ENCODE measurements at places on chromosomes 11 and 22.

GRCh38 chr22:40415531-40416266 is 45.3 kb downstream of the SGSM3 start:
- no peak for DNase-seq

DNA sequence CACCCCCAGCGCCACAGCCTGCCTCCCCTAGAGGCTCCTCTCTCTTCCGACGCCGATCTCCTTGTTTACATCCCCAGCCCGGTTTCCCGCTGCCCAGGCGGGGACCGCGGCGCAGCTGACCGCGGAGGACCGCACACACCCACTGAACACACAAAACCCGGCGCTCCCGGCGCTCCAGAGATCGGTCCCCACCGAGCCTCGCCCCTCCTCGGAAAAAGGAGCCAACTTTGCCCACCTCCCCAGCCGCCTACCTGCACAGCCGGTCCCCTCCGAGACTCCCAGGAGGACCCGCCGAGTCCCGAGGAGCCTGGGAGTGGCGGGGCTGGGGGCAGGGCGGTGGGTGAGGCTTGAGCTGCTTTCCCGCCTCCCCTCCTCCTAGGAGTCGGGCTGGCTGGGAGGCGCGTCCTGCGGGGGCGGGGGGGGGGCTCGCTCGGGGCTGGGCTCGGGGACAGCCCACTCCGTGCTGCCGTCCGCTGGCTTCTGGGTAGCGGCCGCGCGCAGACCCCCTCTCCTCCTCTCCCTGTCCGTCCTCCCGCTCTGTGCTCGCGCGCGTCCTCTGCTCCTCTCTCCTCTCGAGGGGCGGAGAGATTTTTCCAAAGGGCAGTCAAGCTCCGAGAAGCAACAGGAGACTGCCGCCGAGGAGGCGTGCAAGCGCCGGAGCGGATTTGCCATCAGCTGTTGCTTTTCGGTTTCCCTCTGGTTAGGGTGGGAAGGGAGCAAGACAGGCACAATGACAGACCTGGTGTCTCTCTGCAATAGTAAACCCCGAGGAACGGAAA is at the start of gene FXYD6:
Gene FXYD6 (minus strand): TSS at position 318 of the 779 bp plus-strand sequence. CDS start 33,882 bp downstream, outside the sequence.
- no peak for DNase-seq

DNA sequence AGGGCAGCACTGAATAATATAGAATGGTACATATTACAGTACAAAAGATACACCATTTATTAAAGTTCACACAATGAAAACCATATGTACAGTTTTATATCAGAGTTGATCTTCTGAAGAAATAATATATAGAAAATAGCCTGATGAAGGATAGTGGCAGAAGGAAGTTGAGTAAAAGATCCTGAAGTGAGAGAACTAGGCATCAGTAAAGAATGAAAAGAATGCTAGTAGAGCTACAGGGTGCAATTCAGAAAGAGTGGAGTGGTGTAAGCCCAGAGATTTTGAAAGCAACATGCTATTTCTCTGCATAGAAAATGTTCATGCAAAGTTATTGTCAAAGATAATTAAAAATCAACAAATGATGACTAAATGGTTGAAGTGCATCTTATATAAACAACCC is 1552.7 kb upstream of the TENM4 start:
- DNase-seq: no peak

DNA sequence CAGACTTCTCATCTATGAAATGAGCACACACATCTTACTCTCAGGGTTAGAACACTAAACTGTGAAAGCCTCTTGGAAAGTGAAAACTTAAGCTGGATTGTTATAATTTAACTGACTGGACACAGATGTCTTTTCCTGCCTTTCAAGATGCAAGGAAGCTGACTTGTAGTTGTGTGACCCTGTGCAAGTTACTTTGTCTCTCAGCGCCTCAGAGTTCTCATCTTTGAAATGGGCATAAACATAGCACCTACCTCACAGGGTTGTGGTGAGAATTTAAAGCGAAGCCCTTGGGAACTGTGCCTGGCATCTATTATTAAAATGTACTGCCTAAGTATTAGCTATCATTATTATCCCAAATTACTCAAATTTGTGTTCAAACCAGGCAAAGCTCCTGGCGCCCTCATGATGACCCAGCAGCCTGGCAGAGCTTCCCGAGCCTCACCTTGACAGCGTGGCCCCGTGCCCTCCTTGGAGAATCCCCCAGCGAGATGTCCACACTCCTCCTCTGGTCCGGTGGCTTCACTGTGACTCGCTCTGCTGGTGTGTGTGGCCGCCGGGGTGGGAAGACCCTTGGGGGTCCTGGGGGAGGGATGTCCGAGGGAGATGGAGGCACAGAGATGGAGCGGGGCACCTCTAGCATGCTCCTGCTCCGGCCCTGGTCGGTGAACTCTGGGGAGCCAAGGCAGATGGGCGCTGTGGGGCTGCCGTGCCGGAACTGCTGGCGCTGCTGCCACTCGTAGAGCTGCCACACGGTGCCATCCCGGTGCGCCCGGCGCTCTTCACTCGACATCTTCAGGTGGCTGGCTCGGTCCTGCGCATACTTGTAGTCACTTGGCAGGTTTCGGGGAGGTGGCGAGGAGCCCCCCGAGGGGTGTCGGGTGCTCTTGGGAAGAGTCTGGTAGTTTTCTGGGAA is 78.2 kb downstream of the C11orf58 start:
- DNase-seq: no peak

DNA sequence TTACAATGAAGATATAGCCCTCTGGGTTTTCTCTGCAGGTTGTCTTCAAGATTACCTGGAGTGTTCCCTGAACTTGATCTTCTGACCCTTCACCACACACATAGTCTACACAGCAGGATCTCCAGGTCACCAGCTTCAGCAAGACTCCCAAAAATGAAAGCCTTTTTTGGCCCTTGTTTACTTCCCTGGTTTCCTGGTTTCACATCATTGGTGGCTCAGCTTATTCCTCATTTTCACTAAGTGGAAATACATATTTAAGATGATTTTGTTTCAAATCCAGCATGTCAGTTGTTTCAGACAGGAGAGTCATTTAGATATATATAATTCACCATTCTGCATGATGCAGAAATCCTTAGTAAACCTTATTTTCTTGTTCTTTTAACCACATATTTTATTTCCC is 41.6 kb upstream of the MPEG1 start:
- no peak for DNase-seq

DNA sequence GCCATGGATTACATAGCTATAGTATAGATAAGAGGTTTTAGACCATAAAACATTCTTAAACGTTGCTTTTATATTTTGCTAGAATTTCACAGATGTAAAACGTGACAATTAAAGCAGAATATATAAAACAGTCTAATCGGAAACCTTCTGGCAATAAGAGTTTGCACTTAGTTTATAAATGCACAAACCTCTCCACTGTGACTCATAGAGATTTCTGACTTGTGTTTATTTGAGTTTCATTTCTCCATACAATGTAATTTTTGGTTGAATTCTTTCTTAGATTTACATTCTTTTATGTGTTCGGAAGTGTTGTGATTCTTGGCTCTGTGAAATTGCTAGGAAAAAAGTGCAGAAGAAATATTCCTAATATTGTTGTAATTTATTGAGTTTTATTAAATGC is 288.7 kb upstream of the CTSC start:
- no peak for DNase-seq

DNA sequence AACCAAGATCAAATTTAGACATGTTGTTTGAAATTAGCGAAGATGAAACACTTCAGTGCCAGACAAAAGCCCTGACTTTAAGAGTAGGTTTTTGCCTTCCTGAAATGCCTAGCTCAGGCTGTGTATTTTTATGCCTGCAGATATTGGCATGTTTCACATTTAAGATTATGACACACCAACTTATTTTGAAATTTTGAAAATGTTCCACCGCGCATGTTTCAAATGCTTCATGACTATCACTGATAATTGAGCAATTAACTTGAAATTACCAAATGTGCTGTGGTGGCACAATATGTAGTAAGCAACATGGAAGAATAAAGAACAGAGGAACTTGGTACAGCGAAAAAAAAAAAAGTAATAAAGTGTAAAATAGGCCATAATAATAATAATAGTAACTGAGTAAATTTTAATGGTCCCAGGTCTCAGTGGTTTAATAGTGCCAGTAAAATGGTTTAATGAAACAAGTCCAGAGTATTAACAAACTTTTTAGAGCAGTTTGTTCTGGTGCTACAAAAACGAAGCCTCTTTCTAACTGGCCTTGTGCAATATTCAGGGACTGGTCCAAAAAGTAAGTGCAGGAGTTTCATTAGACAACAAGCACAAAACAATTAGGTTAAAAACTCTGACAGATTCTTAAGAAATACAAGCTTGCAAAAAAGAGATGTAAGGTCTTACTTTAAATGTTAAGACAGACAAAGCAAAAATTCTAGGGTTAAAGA is 112.5 kb upstream of the SOX6 start:
- DNase-seq: no peak

DNA sequence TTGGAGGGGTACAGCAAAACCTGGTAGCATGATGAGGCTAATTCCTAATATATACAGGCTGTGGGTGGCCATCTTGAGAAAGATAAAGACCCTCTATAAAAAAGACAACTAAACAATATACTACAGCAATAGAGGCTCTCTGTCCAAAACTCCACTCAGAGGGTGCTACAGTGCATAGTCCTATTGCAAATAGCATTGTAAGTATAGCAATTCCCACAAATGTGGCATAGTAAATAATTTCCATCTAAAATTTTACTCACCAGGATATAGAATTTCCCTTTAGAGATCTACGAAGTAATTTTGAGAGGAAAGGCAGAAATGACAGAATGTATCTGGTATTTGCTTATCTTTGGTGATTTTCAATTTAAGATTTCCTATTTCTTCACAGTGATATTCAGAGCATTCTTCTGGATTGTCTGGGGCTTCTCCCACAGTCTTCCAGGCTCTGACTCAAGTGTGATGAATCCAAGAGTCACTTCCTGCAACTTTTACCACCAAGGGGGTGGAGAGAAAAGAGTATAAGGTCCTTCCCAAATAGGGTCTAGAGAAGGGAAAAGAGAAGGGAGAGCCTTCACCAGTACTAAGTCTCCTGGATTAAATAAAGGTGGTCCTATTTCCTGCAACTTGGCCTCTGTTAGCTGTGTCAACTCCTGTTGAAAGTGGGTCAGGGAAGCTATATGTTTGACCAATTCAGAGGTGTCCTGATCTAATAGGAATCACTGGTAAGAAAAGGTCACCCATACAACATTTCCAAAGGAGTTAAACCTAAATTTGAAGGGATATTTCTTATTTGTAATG is 1054.7 kb upstream of the CNTN5 start:
- DNase-seq: peak; percentile 75

- DNase-seq: no peak
These were observed 859.5 kb upstream of the CCDC90B start for GRCh38 chr11:84145616-84146185.

DNA sequence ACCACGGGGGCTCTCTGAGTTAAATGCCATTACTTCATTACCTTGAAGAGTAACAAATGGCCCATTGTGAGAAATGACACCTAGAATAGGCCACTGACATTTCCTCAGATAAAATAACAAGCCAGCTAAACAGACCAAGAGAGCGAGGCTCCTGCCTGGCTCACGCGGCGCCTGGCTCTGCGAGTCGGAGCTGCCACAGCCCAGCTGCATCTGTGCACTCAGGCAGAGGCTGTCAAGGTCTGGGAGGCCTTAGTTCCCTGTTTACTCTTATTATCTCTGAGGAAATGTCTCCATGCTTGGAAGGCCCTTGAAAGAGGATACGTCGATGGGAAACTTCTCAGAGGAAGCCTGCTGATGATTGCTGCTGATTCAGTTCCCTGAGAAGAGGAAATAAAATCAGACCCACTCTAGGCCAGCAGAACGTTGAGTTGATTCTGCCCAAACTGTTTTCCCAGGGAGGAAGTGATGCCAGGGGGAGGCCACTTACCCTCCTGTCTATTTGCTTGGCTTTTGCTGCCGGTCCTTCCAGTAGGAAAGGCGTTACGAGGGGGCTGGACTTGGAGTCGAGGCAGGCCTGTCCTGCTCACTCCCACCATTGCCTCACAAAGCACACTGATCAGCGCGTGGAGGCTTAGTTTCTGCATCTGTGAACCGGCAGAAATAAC is 208.8 kb downstream of the TBC1D22A start:
- DNase-seq: no peak

- DNase-seq: no peak
These were observed 68.9 kb upstream of the RTL6 start for GRCh38 chr22:44566911-44567310.

GRCh38 chr11:41522899-41523672 is 63.6 kb upstream of the LRRC4C start:
- no peak for DNase-seq

- DNase-seq: no peak
These were observed 406.2 kb downstream of the METTL15 start for GRCh38 chr11:28514391-28514790.

- no peak for DNase-seq
These were observed 14.9 kb upstream of the ADA2 start for GRCh38 chr22:17234144-17234623.

GRCh38 chr11:28009996-28010395 is 98.0 kb downstream of the KIF18A start:
- no peak for DNase-seq

- no peak for DNase-seq
These were observed 224.3 kb downstream of the JRKL start for GRCh38 chr11:96614101-96614500.

DNA sequence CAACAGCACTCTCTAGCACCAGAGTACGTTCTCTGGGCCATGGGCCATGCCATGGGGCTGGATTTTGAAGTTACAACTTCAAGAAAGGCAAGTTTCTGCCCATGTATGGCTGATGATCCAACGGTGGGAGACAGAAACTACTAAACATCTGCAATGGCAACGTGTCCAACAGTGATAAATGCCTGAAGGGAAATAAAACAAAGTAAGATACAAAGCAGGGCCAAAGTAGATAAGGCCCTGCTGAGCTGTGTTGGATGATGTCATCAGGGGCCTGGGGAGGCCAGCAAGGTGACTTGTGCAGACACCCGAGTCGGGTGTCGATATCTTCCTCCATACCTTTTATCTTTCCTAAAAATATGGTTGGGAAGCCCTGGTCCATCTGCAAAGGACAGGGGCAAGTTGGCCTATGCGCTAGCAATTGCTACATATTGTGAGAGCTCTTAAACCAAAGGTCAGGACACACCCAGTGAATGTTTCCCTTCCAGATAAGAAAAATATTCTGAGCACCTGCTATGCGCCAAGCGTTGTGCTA is 487.2 kb downstream of the MN1 start:
- DNase-seq: no peak

GRCh38 chr22:29014773-29015172 is 46.9 kb downstream of the C22orf31 start:
- DNase-seq: no peak

GRCh38 chr11:110645253-110645652 is 67.0 kb downstream of the ARHGAP20 start:
- no peak for DNase-seq

DNA sequence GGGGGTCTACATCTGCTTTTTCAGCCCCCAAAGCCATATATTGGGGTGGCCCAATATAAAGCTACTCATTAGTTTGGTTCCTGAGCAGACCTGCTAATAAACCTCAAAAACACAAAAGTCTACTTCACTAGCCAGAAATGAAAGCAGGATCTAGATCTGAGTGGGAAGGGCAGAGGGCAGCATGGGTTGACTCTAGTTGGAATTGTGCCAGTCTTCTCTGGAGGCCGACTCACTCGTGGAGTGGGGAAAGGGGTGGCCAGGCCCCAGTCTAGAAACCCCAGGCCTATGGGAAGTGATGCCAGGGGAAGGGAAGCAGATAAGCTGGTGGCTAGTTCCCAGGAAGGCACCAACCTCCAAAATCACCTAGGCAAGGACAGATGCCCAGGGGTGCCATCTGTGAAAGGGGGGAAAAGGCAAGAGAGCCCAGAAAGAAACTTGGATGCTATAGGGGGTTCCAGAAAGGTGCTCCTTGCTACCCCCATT is 5.3 kb downstream of the PATZ1 start:
- no peak for DNase-seq

Measured in AG08396 (cell line).